ENCODE measurements at places on chromosomes 2 and 18. TPM values are rescaled to one million over a fixed set of nuclear protein-coding genes. Genes with fewer than 3 reads are reported as not detected.

Gene SERPINB11
- total RNA-seq = not detected

DNA sequence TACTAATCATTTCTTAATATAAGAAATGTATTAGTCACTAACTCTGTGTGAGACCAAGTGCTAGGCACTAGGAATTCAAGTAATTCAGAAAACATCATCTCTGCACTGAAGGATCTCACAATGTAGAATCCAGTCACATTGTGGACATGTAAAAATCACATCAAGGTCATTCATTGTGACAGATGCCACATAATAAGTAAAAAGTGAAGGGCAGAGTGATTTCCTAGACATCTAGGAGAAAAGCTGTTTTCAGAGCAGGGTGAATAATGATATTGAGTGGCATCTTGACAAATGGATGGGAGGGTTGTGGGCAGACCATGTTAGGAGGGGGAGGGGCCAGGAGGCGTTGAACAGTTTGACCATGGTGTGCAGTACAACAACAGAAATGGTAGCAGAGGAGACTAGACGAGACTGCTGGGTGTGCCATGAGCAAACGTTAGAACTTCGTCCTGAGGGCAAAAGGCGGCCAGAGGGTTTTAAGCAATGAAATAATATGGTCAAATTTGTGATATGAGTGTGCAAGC, 93.8 kb downstream of the DTNA start:
- DNase-seq = no peak
- no peak overlapping the region for H3K27ac ChIP-seq
- no peak overlapping the region for H3K4me3 ChIP-seq
- H3K36me3 ChIP-seq = no peaks in the 10 kb centered on the region

Gene RASGRP3
- total RNA-seq = 0.52 TPM

GRCh38 chr18:35355140-35355618, 11.0 kb upstream of the ZNF24 start:
- peak; percentile 62 for DNase-seq
- H3K4me1 ChIP-seq = no peaks in the 10 kb centered on the region
- H3K36me3 ChIP-seq = no peaks in the 10 kb centered on the region
- H3K4me3 ChIP-seq = peak overlapping the region; percentile 49
- H3K27me3 ChIP-seq = no peaks in the 10 kb centered on the region
- no peak overlapping the region for H3K27ac ChIP-seq

DNA sequence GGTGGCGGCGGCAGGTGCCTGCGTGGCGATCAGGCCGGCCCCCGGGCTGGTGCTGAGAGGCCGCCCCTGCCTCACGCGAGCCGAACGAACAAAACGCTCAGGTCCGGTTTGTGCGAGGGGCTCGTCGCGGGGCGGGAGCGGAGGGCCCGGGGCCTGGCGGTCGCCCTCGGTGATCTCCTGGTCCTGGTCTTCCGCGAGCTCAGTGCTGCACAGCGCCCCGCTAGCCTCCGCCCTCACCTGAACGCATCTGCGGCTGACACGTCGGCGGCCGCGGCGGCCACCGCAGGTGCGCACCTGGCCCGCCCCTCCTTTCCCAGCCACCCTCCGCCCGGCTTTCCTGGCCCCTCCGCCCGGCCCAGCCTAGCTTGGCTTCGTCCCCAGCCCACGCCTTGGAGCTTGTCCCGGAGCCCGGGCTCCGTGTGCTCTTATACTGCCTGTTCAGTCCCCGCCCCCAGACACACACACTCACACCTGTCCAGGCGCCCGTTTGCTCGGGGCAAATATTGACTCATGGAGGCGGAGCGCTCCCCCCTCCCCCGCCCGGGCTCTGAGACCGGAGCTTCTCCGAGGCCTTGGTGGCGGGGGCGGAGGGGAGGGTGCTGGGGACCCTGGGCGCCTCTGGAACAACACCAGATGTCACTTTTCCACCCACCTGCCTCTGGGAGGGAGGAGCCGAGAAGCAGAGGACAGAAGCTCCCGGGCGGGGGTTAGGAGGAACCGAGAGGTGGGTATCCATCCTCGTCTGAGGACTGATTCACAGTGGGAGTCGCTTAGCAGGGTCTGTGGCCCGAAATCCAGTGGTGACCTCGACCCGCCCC, 8.6 kb upstream of the CRYBA2 start:
- DNase-seq = peak; percentile 86
- H3K4me3 ChIP-seq = peak overlapping the region; percentile 66
- H3K4me1 ChIP-seq = peaks cover 23% of the 10 kb centered on the region
- no peaks in the 10 kb centered on the region for H3K36me3 ChIP-seq
- H3K27ac ChIP-seq = no peak overlapping the region
- H3K27me3 ChIP-seq = peaks cover 18% of the 10 kb centered on the region

Gene DSG4
- total RNA-seq = 0.04 TPM

DNA sequence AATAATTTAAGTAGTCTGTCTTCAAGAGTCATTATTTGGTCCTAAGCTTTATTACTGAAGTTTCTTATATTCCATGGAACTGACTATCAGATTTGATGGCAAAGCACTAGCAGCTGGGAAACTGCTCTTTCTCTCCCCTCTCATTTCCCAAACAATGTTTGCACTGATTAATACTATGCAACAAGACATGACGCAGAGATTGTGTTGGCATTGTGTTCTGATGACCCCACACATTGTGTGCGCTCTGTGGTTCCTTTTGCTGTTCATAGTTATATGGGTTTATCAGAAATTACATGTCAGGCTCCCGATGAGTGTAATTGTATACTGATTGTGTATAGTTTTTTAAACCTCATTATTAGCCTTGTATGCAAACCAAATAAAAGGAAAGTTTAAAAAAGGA, 331.6 kb upstream of the FANCL start:
- no peak for DNase-seq
- no peak overlapping the region for H3K27ac ChIP-seq
- no peaks in the 10 kb centered on the region for H3K27me3 ChIP-seq
- no peak overlapping the region for H3K4me3 ChIP-seq

- H3K27ac ChIP-seq = no peak overlapping the region
- DNase-seq = no peak
- no peaks in the 10 kb centered on the region for H3K36me3 ChIP-seq
- no peak overlapping the region for H3K4me3 ChIP-seq
These were observed 117.1 kb upstream of the DTNA start for GRCh38 chr18:34592961-34593382.

Measured in PC-3 (cell line).